ENCODE measurements at places on chromosomes 2 and 18.

DNA sequence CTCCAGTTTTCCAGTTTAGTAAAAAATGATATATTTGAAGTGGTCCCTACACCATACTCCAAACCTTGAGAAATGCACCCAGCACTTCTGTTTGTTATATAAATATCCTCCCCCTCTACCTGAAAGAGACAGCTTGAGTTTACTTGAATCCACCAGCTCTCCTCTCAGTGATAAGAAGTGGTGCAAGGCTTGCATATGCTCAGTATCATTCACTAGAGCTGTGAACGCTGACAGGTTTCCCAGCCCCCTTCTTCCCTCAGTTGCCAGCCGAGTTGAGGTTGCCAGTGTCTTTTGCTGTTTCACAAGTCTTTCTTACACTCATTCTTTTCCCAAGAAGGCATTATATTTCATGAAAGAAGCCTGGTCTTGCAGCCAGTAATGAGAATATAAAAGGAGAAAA is 880.0 kb downstream of the LRRTM4 start:
- no peak for DNase-seq

GRCh38 chr2:157339965-157340655 is 14.5 kb upstream of the ERMN start:
- no peak for DNase-seq

DNA sequence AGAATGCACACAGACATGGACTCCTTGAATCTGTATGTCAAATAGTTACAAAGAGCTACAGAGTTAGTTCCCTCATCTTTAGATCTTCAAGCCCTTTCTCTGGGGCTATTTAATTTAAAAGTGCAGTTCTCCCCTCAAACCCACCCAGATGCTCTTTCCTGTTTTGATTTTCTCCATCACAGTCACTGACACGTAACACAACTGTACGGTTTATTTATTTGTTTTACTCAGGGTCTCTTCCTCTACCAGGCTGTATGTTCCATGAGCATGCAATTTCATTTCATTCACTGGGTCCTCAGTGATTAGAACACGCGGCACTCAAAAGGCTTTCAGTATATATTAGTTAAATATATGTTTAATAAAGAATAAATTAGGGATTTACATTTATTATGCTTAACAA is 94.7 kb downstream of the DOCK10 start:
- DNase-seq, result no peak

DNA sequence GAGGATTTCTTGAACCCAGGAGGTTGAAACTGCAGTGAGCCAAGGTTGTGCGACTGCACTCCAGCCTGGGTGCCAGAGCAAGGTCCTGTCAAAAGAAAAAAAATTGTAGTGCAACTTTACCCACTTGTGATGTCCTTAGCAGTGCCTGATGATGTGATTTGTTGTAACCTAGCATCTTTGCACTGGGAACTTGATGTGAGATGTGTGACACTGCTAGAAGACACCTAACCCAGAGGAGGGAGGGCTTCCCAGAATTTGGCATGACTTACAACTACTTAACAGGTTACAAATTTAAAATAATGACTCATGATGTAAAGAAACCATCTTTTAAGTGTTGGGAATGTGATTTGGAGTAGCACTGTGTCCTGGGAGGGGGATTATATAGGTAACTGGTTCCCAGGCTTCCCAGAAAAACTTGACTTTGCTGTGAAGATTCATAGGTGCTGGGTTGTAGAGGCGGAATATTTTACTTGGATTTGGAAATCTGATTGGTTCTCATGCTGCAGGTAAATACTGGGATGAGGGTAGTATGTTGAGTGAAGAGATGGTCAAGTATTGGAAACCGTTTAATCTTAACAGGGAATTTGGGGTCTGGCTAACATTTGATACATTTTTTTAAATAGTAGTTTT is 3.7 kb downstream of the EEF1B2 start:
- DNase-seq, result no peak

DNA sequence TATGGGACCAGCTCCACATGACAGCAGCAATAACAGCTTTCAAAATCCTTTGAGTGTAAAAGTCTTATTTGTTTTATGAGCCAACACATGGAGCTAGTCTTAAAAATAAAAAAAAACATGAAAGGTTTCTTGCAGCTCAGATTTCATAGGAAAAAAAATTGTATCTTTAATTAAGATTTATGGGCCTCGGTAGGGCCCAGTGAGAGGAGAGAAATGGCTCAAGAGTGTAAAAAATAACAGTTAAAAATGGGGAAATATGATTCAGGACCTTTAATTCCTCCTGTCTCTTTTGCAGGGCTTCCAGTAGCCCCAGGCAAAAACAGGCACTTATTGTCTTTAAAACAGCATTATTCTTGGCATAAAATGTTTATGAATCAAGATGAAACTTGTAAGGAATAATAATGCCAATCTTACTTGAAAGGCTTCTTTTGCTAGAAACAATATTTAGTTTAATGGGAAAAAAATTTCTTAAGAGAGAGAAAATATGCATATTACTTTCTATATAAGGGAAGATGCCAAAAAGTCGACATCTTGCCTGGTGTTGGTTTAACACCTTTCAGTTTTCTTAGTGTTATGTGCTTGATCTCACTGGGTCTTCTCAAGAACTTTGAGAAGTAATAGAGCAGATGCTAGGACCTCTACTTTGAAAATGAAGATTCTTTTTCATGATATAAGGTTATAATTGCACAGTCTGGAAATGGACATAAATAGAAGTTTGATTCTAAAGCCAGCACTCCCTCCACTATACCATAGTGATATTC is 71.3 kb upstream of the SETBP1 start:
- no peak for DNase-seq

- DNase-seq, result no peak
Observed at GRCh38 chr18:26470011-26470637, 78.2 kb downstream of the KCTD1 start.

- no peak for DNase-seq
Observed at GRCh38 chr18:48036226-48036625, 105.8 kb upstream of the SMAD2 start.

Measured in central memory CD4-positive, alpha-beta T cell (primary cell).